ENCODE measurements at places on chromosomes 1 and 21. TPM values are rescaled to one million over a fixed set of nuclear protein-coding genes. Genes with fewer than 3 reads are reported as not detected.

GRCh38 chr1:67682659-67683197 is 2.3 kb upstream of the GADD45A start:
- no peaks in the 10 kb centered on the region for H3K27me3 ChIP-seq
- peaks cover 8% of the 10 kb centered on the region for H3K36me3 ChIP-seq
- no peak overlapping the region for H3K4me3 ChIP-seq
- no peak overlapping the region for H3K27ac ChIP-seq

DNA sequence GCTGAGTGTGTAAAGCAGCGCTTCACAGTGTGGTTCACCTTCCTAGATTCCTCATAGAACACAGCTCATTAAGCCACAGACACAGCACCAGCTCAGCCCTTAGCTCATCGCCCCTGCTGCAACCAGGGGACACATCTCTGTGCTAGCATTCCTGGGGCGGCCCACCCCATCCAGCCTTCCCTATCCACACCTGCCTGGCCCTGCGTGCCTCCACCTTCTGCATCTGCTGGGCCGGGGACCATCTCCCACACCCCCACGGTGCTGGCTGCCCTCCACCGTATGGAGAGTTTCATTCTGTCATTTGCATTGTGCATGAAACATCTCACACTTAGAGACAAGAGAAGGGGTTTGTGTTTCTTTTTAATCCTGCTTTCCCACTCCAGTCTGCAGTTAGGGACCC is 35.8 kb upstream of the PRSS38 start:
- DNase-seq, result no peak
- H3K4me3 ChIP-seq, result no peak overlapping the region
- no peaks in the 10 kb centered on the region for H3K27me3 ChIP-seq
- H3K27ac ChIP-seq, result no peak overlapping the region

The RXFP4 gene
- not detected for total RNA-seq

DNA sequence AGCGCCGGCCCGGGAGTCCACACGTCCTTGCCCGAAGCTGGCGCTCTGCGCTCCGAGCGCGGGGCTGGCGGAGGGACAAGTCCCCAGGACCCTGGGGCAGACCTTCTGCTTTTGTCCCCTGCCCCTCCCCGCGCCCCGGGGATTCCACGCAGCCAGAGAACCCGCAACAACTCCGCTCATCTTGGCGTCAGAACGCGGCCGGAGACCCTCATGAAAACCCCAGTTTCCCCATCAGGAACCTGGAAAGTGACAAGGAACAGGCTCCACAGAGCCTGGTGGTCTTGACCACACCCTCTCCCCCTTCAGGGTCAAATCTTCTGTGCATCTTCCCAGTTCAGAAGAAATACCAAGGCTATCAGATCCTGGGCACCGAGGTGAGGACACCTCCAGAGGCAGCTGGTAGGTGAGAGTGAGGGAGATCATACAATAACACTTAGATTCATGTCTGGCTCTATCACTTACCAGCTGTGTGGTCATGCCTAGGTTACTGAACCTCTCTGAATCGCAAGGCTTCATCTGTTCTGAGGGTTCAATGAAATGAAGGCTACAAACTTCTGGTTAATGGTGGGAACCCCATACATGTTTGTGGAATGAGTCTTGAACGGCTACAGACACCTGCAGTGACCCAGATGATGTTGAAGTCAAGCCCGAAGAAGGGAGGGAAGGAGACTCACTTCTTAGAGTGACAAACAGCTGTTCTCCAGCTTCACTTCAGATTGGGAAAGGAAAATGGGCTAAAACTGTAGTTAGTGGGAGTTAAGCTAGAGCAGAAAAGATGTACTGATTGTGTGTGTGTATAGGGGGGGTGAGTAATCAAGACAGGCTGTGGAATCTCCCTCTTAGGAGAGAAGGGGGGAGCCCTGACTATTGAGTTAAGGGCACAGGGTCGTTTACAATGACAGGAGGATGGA is 555 bp upstream of the RSPO1 start:
- DNase-seq, result no peak
- no peak overlapping the region for H3K27ac ChIP-seq
- H3K4me3 ChIP-seq, result no peak overlapping the region
- H3K27me3 ChIP-seq, result peaks cover 90% of the 10 kb centered on the region
- H3K4me1 ChIP-seq, result no peaks in the 10 kb centered on the region
- H3K36me3 ChIP-seq, result no peaks in the 10 kb centered on the region
